ENCODE measurements at places on chromosomes 2 and 18. TPM values are rescaled to one million over a fixed set of nuclear protein-coding genes. Genes with fewer than 3 reads are reported as not detected.

Gene KDM3A
- total RNA-seq = 21.4 TPM

- no peak for DNase-seq
These were observed 25.7 kb downstream of the HJURP start for GRCh38 chr2:233828546-233829192.

GRCh38 chr2:144801766-144802165 lies 281.8 kb upstream of the ZEB2 start:
- peak; percentile 63 for DNase-seq

- no peak for DNase-seq
These were observed 112.3 kb downstream of the LYPD1 start for GRCh38 chr2:132557694-132558093.

Gene TANK
- 123 TPM for total RNA-seq

- peak; percentile 14 for DNase-seq
These were observed 22.8 kb upstream of the SCN7A start for GRCh38 chr2:166516712-166517303.

Gene CHPF
- 73.8 TPM for total RNA-seq

DNA sequence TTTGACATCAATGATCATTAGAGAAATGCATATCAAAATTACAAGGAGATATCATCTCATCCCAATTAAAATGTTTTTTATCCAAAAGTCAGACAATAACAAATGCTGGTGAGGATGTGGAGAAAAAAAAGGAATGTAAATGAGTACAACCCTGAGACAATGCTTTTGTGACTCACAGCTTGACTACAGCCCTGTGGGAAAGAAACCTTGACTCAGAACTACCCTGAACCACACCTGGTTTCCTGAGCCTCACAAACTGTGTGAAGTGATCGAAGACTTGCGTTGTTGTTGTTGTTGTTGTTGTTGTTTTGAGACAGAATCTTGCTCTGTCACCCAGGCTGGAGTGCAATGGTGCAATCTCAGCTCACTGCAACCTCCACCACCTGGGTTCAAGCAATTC lies 266.6 kb upstream of the MYT1L start:
- no peak for DNase-seq

- no peak for DNase-seq
These were observed 206.4 kb upstream of the ID2 start for GRCh38 chr2:8475349-8476031.

DNA sequence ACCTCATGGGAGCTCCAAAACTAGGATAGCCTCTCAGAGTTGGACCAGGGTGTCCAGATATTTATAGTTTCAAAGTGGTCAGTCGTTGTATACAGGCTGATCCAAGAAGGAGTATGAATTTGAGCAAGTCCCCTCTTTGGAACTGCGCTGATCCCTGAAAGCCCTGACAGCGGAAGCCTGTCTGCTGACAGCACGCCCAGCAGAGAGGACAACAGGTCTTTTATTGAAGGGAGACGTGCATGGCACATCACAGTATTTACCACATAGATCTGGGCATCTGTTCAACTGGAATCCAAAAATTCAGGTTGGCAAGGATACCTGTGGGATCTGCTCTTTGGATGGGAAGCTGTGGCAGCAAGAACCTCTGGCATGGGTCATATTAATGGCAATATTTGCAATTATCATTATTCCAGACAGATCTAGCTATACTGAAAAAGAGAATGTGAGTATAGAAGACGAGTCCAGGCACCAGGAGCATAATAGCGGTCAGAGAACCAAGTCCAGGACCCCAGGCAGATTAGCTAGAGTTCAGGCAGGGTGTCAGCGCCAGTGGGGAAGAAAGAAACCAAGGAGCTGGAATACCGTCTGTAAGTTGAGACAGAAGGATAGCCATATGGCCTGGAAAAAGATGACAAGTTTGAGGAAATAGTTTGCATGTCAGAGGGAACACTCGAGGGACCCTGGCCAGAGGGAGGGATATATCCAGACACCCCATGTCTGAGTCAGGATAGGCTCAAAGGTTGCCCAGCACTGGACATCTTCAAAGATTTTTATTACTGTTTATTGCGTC lies 260.4 kb upstream of the FANCL start:
- DNase-seq = no peak

DNA sequence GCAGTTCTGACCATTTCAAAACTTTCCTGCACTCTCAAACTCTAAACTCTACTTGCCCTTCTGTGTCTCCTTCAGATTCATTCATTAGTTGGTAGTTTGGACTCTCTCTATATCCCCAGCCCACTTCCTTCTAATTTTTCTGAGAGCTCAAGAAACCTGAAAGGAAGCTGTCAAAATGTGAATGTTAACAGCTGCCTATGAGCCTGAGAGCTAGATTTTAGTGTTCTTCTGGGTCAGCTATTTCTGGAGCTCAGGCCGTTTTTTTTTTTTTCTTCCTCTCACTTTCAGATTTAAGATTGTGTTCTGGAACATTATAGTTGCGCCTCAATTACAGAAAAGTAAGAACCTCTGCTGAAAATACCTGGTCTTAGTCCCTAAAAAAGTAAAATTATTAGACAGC lies 73.1 kb downstream of the RTN4 start:
- no peak for DNase-seq

GRCh38 chr18:245282-245847 lies 22.5 kb downstream of the THOC1 start:
- DNase-seq = no peak

GRCh38 chr18:55249550-55249949 lies 290.3 kb upstream of the CCDC68 start:
- DNase-seq = no peak

DNA sequence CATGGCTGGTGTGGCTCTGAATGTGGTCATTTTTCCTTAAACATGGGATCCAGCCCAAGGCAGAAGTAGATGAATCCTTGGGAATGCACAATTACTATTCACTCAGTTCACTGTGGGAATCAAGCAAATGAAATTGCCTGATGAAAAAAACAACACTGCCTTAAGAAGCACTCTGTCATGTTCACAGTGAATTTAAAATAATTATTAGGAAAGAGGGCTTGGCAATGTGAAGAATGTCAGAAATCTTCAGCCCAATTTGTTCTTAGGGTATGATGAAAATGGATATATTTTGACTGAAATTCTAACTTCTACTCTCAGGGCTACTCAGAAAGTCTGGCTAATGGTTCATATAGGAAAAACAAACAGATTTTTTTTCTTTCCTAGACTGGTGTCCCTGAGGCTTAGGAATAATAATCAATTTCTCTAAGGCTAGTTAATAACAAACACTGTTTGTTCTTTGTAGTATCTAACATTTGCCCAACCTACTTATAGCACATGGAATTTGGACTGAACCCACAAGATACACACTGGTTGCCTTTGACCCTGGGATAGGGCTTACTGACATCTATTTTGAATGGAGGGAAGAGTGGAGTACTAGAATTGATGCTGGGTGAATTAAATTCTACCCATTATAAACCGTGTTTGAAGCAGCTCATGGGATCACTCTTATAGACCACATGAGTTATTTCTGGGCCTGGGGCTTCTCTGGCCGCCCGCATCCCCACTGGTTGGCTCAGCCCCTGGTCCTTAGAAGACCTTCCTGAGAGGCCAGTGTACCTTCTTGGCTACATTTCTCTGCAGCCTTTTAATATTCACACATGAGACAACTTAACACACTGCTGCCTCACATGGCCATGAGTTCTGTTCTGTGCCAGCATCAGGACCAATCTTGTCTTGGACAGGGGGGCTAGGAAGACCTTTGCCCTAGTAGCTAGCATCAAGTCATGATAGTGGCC lies 8.3 kb upstream of the MRPL33 start:
- peak; percentile 79 for DNase-seq

Gene ATF2
- 77.8 TPM for total RNA-seq

GRCh38 chr2:178397002-178397605 lies 53.9 kb downstream of the PRKRA start:
- DNase-seq = peak; percentile 55

Gene ITGB1BP1
- 49.5 TPM for total RNA-seq

GRCh38 chr2:135803278-135803677 lies 33.7 kb downstream of the LCT start:
- DNase-seq = no peak

DNA sequence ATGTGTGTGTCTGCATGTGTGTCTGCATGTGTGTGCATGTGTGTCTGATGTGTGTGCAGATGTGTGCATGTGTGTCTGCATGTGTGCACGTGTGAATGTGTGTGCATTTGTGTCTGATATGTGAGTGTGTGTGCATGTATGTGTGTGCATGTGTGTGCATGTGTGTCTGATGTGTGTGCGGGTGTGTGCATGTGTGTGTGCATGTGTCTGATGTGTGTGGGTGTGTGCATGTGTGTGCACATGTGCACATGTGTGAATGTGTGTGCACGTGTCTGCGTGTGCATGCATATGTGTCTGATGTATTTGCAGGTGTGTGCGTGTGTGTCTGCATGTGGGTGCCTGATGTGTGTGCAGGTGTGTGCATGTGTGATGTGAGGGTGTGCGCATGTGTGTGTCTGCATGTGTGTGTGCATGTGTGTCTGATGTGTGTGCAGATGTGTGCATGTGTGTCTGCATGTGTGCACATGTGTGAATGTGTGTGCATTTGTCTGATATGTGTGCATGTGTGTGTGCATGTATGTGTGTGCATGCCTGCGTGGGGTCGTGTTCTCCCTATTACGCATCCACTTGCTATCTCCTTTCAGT lies 470.1 kb upstream of the HS6ST1 start:
- no peak for DNase-seq

DNA sequence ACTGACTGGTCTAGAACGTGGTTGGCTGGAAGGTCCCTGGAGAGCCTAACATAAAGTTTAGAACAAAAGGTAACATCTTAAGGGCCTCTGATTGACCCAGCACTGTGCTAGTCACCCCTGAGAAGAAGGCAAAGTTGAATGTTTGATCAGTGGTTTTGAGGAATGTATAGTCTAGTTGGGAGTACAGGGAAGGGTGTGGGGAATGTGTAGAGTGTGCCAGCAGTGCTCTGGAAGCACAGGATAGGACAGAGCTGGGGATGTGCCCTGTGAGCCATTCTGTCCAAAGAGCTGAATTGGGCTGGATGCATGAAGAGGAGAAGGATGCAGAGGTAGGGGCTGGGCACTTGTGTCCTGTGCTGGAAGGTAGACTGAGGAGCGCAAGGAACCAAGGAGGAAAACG lies 41.0 kb upstream of the DOCK10 start:
- no peak for DNase-seq

- peak; percentile 82 for DNase-seq
These were observed 167.1 kb downstream of the ZFP36L2 start for GRCh38 chr2:43059183-43059897.

- no peak for DNase-seq
These were observed 99.9 kb downstream of the CLIP4 start for GRCh38 chr2:29215073-29215472.

GRCh38 chr2:174571669-174572323 lies 25.8 kb downstream of the WIPF1 start:
- DNase-seq = no peak

Gene RBM44
- 0.35 TPM for total RNA-seq

- no peak for DNase-seq
These were observed 94.5 kb upstream of the TTC39C start for GRCh38 chr18:23920054-23920453.

Gene RNF181
- 163 TPM for total RNA-seq

DNA sequence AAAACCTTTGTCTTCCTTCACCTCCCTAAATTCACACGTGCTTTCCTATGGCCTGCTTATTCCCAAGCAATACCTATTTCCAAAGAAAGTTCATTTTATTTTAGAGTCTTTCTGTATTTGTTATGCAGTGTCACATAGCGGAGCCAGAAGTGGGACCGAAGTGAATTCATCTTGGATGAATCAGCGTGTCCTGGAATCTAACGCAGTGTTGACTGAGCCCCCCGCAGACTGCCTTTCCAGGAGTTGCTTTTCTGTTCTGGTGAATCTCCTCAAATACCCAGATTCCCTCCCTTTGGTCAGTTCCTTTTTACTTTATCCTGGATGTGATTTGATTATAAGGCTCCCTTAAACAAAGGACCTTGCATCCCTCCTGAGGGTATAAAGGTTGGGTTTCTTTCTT lies 10.8 kb downstream of the ALPP start:
- no peak for DNase-seq

Gene CRYGD
- total RNA-seq = not detected

Gene MC4R
- not detected for total RNA-seq

- peak; percentile 44 for DNase-seq
These were observed 73.6 kb downstream of the OTX1 start for GRCh38 chr2:63124218-63124617.

Data from renal cortical epithelial cell (primary cell).